Stimulated activated CD8-positive, alpha-beta memory T cell treated with anti-CD3 and anti-CD28 coated beads, Interleukin-7, amount 100 ng/mL, for 1 hour (primary cell): ENCODE measurements at places on chromosomes 13 and 19.

- no peak for DNase-seq
These were observed 41.9 kb downstream of the CERS4 start for GRCh38 chr19:8251025-8251472.

DNA sequence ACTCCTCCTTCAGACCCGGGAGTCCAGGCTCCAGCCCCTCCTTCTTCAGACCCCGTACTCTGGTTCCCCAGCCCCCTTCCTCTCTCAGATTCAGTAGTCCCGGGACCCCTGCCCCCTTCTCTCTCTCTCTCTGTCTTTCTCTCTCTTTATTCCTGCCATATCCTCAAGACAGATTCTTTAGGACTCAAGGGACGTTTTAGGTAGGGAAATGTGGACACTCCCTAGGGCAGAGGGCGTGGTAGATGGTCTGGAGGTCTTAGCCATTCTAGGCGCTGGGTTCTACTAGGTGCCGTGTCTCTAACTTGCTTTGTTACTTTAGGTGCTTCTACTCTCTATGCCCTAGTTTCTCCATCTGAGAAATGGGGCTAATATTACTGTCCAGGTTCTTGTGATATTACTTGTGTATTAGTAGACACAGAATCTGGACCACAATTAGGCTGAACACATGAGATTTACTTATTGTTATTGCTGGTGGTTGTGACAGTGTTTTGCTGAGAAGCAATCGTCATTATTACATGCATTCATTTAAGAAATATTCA, 751 bp upstream of the C19orf84 start:
- DNase-seq, result no peak

GRCh38 chr19:16038196-16038695, 38.0 kb upstream of the TPM4 start:
- no peak for DNase-seq

DNA sequence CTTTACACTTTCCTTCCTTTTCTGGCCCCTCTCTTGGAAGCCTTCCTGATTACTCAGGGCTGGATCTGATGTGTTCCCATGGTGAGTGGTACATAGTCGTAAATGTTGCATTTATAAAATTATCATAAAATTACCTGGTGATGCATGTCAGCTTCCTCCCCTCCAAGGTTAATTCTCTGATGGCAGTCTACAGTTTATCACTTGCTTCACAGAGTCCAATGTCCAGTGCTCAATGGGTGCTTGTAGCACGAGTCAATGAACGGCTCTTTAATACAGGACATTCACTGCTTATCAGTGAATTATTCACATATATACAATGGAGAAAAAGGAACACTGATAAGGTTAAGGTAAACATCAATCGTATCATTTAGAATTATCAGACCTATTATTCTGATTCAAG, 27.0 kb upstream of the OXGR1 start:
- no peak for DNase-seq

- DNase-seq, result peak; percentile 30
These were observed at the start of gene CD37 for GRCh38 chr19:49335071-49335783. Gene CD37 (plus strand): TSS chr19:49335406. CDS start chr19:49335541, 135 bp downstream.

DNA sequence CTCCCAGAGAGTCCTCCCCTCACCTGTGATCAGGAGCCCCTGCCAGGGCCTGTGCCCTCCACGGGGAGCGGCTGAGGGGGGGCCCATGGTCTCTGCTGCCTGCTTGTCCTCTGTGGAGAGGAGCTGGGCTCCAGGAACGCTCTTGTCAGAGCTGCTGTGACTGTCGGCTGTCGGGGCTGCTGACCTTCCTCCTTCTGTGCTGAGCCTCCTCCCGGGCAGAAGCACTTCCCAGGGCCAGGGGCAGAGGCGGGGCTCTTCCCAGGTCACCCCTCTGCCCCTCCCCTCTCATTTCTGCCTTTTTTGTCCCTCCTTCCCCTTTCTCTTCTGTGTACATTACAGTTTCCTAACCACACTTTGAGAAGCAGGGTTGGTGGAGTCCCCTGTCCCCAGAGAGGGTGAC, at the start of gene CEACAM4:
TSS of gene CEACAM4 (minus strand) at position 198 of the 400 bp plus-strand sequence. CDS start at position 87, 111 bp downstream.
- no peak for DNase-seq

GRCh38 chr19:53907193-53907581, 1.9 kb upstream of the CACNG7 start:
- DNase-seq, result no peak

- no peak for DNase-seq
These were observed 15.3 kb downstream of the GJA3 start for GRCh38 chr13:20145521-20145920.

DNA sequence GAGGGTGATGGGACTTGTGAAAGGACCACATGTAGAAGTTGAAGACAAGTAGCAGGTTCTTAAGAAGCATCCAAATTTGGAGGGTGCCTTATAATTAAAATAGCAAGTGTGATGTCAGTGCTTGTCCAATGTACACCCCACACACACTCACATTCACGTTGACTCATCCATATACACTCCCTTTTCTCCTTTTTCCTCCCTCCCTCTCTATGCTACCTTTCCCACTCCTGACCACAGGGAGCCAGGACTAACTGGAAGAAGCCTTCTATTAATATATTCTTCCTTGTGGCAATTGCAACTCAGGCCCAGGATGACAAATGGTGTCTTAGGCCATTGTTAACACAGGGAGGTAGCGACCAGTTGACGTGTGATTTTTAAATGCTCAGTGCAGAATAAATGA, 16.3 kb upstream of the GPR183 start:
- DNase-seq, result no peak

DNA sequence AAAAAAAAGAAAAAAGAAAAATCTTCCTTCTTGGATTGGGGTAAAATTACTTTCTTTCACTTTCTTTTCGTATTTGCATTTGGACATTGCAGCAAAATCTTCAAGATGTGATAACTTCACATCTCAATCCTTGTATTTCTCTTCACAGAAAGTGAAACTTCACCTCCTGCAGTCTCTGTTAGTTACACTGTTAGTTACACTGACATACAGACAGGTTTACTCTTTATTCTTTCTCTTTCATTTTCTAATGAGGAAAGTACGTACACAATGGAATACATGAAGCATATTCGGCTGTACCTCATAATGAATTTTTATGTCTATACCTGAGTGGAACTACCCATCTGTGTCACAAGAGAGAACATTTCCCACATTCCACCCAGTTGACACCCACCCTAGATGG, 459.1 kb upstream of the GPC6 start:
- no peak for DNase-seq

- no peak for DNase-seq
These were observed 5.8 kb downstream of the PPP1R37 start for GRCh38 chr19:45098521-45099466.

DNA sequence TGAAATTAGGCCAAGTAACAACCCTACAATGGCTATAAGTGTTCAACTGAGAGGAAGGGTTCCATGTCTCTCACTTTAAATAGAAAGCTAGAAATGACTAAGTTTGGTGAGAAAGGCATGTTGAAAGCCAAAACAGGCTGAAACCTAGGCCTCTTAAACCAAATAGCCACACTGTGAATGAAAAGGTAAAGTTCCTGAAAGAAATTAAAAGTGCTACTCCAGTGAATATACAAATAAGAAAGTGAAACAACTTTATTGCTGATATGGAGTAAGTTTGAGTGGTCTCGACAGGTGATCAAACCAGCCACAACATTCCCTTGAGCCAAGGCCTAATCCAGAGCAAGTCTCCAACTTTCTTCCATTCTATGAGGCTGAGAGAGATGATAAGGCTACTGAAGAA, 209.6 kb downstream of the KLF12 start:
- no peak for DNase-seq

DNA sequence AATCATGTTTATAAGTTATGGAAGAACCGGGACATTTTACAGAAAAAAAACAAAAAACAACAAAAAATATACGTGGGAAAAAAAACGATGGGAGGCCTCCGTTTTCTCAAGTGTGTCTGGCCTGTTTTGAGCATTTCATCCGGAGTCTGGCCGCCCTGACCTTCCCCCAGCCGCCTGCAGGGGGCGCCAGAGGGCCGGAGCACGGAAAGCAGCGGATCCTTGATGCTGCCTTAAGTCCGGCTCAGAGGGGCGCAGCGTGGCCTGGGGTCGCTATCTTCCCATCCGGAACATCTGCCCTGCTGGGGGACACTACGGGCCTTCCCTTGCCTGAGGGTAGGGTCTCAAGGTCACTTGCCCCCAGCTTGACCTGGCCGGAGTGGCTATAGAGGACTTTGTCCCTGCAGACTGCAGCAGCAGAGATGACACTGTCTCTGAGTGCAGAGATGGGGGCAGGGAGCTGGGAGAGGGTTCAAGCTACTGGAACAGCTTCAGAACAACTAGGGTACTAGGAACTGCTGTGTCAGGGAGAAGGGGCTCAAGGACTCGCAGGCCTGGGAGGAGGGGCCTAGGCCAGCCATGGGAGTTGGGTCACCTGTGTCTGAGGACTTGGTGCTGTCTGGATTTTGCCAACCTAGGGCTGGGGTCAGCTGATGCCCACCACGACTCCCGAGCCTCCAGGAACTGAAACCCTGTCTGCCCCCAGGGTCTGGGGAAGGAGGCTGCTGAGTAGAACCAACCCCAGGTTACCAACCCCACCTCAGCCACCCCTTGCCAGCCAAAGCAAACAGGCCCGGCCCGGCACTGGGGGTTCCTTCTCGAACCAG, 1.8 kb upstream of the APOE start:
- peak; percentile 54 for DNase-seq

DNA sequence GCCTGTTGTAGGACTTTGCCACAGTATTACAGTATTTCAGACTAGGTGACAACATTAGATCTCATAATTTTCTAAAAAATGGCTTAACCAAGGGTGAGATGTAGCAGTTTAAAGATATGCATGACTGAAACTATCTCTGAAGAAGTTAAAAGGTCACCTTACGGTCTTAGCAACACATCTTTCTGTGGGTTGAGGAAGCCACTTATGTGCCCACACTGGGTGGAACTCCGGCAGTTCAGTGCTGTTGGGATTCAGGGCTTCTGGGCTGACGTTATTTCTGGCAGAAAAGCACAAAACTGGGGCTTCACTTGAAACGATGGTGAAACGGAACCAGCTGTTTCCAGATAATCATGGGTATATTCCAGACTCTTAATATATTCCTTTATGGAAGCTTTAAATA, 697.3 kb downstream of the PCDH9 start:
- DNase-seq, result no peak

GRCh38 chr13:92574499-92574898, 652.1 kb upstream of the GPC6 start:
- no peak for DNase-seq

DNA sequence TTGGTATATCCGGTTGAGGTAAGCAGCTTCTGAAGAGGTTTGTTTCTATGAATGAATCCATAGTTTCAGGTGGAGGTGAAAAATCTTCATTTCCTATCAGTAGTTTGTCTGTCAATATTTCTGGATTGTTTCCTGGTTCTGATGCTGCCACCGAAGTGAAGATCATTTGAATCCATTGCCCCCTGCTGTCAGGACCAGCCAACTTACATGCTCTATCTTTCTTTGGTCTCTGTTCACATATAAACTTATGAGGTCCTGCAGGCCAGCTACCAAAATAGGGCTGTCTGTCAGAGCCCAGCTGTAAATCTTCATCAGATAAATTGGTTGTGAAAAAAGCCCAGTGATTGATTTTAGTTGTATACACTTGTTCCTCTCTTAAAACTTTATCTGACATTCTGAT, 15.2 kb upstream of the N4BP2L1 start:
- DNase-seq, result no peak

- DNase-seq, result no peak
These were observed 31.6 kb downstream of the MTRF1 start for GRCh38 chr13:41231786-41232185.

- no peak for DNase-seq
These were observed 9.1 kb downstream of the NFIC start for GRCh38 chr19:3375221-3376090.

GRCh38 chr13:113586661-113587479, 2.3 kb downstream of the TFDP1 start:
- no peak for DNase-seq

- no peak for DNase-seq
These were observed at the start of gene CHST8 for GRCh38 chr19:33621811-33622504. Gene CHST8 (plus strand): TSS chr19:33621953. CDS start chr19:33689262, 67,309 bp downstream.

GRCh38 chr13:77470986-77471385, 64.5 kb upstream of the SCEL start:
- no peak for DNase-seq

DNA sequence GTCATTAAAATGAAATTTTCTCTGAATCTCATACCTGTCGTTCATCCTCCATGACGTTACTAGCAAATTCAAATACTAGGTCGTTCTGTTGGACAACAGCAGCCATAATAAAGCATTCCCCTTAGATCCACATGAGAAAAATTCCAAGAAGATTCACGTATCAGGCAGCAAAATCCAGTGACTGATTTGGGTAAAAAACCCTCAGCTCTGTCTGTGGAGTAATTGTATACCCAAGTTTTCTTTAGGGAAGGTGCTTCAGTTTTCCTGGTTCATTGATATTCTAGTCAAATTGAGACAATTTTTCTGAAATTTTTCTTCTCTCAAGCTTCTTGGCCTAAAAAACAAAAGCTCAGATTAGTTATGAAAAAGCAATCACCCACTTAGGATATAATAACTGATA, 37.2 kb downstream of the ELF1 start:
- DNase-seq, result no peak

GRCh38 chr13:106302011-106302410, 233.5 kb downstream of the EFNB2 start:
- no peak for DNase-seq

- no peak for DNase-seq
These were observed 202.8 kb downstream of the EFNB2 start for GRCh38 chr13:106332621-106333020.

DNA sequence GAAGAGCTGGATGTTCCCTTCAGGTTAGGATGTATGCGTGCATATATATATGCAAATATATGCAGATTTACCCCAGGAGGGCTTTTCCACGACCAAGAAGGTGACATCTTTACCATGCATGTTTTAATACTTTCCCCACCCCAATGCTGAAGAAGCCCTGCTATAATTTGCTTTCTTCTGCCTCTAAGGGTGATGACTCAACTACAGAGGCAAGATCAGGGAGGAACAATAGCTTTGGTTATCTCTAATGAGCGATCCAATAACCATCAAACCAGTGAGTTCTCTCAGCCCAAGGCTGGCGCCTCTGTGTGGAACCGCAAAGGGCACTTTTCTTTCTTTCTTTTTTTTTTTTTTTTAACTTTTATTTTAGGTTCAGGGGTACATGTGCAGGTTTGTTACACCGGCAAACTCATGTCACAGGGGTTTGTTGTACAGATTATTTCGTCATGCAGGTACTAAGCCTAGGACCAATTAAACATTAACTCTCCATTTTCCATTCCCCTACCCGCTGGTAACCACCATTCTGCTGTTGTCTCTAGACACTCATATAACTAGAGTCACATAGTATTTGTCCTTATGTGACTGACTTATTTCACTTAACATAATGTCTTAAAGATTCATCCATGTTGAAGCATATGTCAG, 25.7 kb upstream of the UBE2L5 start:
- no peak for DNase-seq
